Dermis blood vessel endothelial cell (primary cell): ENCODE measurements at places on chromosomes 3 and 15. TPM values are rescaled to one million over a fixed set of nuclear protein-coding genes. Genes with fewer than 3 reads are reported as not detected.
A peak's percentile ranks its signal among the peaks of the same experiment; 100 is the strongest.

DNA sequence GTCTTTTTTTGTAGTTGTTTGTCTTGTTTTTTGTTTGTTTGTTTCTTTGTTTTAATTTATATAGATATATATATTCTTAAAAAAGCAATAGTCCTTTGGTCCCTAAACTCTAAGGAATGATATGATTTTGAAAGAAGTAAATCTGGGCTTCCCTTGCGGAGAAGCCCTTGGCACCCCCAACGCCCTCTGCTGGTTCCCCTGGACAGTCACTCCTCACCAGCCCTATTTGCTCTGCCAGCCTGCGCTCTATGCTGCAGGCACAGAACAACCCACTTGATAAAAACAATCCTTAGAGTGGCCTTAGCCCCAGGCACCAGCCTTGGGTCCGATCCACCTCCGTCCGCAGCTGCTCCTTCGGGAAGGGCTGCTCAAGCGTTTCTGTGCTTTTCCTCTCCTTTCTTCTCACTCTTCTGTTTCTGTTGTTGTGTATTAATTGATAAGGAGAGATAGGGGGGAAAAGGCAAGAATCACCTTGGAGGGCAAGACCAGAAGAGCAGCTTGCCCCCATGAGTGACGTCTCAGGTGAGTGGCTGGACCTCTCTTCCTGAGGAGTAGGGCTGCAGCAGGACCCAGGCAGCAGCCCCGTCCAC is 13.7 kb upstream of the PARP6 start:
- peak; percentile 69 for DNase-seq

DNA sequence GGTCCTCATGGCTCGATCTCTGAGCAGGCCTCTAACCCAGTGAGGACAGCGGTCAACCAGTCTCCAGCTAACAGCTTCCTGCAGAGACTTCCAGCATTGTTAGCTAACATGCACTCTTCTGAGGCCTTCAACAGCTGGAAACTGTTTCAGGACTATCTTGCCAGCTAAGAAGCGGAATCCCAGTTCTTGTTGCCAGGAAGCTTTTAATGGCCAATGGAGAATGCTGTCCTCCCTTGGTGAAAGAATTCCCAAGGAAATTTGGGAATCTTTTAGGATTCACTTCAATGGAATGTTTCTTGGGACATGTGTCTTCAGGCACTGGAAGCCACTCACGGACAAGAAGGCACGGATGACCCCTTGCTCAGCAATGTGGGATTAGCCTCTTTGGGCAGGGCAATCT is 91.7 kb downstream of the CEMIP start:
- no peak for DNase-seq

GRCh38 chr3:52436500-52437149 is 8.3 kb downstream of the SEMA3G start:
- peak; percentile 28 for DNase-seq

DNA sequence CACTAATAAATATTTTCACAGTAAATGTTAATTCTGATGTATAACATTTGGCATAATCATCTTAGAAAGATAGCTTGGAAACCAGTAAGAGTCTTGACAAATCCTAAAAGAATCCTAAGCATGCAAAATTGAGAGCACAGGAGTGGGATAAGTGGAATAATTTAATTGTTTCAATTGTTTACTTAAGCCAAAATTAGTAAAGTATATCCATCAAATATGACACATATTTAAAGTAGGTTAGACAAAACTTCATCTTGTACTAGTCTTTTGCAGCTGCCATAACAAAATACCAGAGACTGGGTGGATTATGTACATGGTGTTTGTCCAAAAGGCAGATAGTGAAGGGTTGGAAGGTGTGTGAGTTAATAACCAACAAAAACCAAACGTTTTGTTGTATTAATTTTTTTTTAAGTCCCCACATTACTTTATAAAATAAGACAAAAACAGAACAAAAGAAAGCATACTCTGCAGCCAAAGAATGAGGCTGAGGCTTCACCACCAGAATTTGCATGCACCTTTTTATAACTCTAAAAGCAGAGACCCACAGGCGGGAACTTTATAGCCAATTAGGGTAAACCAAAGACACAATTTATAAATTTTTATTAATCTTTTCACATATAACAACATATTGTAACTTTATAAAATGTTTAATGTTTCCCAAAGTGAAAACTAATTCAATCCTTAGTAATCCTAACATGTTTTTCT is 41.9 kb upstream of the CD200R1L start:
- DNase-seq = no peak

DNA sequence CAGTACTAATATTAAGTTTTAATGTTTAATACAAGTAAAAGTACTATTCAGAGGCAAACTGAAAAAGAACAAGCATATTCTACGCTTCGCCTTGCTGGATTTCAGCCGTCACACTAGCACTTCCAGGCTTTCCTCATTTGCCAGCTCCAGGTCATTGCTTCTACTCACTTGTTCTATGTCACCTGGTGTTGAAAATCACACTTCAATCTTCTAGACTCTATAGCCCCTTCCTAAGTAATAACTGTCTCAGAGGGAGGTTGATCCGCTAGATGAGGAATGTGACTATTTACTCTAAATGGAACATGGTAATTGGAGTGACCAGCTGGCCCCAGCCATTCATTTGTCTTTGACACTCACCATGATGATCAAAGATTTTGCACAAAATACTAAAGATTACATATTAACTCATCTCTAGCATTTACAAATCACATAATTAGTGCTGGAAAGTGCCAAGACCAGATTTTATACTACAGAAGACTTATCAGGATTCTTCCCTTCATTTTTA is 92.0 kb downstream of the GAP43 start:
- DNase-seq = no peak

DNA sequence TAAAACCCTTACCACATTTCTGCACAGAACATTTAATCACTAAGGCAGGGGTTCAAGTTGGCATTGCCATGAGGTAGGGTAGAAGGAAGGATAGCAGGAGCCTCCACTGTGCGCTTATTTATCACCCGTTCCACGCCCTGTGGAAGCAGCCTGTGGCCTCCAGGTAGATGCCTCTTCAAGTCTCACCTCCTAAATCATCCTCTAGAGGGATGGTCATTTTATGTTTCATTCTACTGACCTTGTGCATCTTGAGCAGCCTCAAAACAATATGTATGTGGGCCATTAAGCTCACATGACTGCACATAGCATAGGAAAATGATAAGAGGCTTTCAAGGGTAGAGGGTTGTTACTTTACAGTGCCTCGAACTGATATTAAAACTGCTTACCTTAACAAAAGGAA is 546.2 kb downstream of the GRM7 start:
- DNase-seq = no peak

DNA sequence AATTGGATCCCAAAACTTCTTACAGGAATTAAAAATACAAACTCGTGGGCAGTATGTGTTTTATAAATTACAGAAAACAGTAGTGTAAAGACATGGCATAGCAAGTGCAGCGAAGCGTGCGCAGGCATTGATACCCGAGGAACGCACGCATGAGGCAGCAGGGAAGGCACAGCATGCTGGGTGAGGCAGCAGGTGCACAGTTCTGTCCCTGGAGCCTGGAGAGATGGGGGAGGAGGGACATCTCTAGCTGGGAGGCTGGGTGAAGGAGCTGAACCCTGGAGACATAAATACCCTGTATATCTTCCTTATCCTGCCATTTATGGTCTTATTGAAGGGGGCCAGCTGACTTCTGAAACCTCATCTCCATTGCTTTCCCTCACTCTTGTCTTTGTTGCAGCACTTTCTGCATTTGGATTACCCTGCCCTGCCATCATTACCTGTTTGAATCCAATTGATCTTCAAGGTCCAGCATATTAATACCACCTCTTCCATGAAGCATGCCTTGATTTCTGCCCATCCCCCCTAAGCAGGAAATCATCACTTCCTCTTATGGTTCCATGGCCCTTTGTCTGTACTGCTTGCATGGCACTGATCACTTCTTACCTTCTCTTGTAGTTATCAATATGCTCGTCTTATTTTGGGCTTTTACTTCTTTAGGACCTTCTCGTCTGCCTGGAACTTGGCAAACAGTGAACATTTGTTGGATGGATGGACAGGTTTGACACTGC is 20.5 kb downstream of the LPP start:
- no peak for DNase-seq

DNA sequence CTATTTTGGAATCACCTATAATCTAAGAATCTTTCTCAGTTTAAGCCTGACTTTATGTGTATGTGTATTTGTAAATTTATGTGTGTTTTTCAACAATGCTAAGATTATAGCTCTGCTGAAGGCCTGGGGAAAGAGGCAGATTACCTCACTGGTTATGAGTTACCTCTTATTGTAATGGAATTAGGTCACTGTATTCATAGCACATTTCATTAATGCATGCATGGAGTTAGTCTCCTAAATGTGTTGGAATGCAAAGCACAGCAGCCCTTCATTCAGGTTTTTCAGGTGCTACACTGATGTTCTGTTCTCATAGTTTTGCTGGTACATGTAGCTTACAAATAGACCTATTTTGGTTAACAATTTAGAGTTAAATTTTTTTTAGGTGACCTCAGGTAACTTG is 9.5 kb downstream of the GPR87 start:
- DNase-seq = no peak

- DNase-seq = no peak
Observed at GRCh38 chr3:163929069-163929652, 1149.1 kb downstream of the SI start.

DNA sequence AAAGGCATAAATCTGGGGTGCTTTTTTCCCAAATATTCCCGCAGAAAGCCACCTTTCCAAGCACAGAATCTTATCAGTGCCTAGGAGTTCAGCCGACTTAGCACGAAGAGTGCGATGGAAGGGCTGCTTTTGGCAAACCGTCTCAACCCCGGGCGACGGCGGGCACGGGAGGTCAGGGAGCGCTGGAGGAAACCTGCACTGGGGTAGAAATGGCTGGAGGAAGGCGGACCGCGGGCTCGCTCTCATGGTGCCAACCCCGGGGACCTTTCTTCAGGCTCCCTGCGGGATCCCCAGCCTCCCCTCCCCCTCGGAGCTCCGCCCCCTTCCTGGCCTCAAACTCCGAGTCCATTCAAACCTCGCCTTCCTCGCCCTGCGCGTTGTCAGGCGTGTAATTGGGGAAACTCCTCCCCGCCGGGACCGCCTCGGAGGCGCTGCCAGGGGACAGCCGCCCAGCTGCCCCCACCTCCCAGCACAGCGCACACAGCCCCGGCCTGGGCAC is at the start of gene GABRG3:
Gene GABRG3 (plus strand): TSS at position 470 of the 499 bp plus-strand sequence.
- no peak for DNase-seq

- no peak for DNase-seq
Observed at GRCh38 chr3:137583256-137583655, 180.9 kb upstream of the SOX14 start.

GRCh38 chr15:95845862-95846515 is 484.5 kb upstream of the NR2F2 start:
- DNase-seq = no peak

DNA sequence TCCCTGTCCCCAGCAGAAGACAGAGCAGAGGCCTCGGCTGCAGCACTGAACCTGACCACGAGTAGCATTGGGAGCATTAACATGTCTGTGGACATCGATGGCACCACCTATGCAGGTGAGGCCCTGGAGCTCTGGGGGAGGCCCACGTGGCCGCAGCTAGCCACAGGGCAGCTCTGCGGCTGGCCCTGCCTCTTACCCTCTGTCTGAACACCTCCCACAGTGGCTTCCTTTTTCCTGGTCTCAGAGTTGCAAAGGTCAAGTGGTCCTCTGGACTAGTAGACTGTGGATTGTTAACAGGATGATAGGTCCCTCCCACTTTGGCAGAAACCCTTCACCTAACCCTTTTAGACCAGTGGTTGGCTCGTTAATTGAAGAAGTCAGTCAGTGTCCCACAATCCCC is 22.5 kb upstream of the CLK3 start:
- no peak for DNase-seq

The PAQR9 gene
- total RNA-seq = not detected in 2 replicates

The ERICH6 gene
- not detected in 2 replicates for total RNA-seq

The COL6A5 gene
- not detected in 2 replicates for total RNA-seq

The TPRG1 gene
- not detected in 2 replicates for total RNA-seq

The MLF1 gene
- total RNA-seq = 6.0 and 7.1 TPM in 2 replicates

The KCNAB1 gene
- total RNA-seq = 0.17 and 1.2 TPM in 2 replicates

The KLHDC8B gene
- 76.8 and 90.4 TPM in 2 replicates for total RNA-seq

The LAMB2 gene
- 995 and 1,289 TPM in 2 replicates for total RNA-seq

The TGM5 gene
- not detected in 2 replicates for total RNA-seq
